ENCODE measurements at places on chromosomes 1 and 21.

DNA sequence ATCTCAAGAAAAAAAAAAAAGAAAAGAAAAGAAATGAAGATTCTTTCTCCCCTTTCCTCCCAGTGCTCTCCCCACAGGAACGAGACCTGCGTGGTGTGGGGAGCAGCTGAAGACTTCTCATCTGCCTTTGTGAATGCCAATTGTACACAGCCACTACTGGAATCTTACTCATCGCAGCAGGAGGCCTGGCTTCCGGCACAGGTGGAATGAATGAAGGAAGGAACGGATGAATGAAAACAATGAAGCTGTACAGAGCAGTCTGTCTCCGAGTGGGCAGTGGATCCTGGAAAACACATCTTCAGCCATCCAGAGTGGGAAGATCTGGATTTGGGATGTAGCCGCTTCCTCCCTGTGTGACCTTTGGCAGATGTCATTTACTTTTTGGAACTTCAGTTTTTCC is 64.9 kb downstream of the RUNX3 start:
- DNase-seq: no peak

GRCh38 chr1:167645140-167645541 is 15.1 kb downstream of the RCSD1 start:
- DNase-seq: no peak

DNA sequence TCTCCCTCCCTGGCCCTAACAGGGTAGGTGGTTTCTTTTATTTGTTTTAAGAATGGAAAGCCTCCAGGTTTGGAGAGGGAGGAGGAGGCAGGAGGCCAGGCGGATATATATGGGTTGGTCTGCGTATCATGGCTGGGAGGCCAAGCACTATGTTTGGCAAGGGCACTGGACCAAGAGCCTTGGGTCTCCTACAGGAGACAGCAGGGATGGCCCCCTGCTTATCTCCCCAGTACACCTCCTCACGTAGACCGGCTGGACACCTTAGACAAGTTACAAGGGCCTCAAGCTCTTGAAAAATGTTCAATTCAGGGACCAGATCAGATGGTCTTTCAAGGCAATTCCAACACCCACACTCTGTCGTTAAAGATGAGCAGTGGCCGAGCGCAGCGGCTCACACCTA is 10.9 kb downstream of the SLC41A1 start:
- no peak for DNase-seq

DNA sequence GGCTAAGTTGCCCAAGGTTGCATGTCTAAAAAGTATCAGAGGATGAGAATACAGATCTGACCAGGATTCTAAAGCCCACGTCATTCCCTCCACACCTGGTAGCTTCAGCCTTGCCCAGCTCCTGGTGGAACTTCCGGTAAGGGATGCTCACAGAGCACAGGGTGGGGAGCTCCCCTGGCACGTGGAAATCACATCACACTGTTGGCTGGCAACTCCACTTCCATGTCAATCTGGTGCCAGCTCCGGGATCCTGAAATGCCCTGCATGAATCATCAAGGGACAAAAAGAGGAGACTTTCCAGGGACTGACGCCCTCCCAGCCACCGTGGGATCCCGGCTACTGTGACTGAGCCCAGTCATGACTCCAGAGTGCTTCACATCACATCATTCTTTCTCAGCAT is 12.4 kb upstream of the BCAR3 start:
- no peak for DNase-seq

DNA sequence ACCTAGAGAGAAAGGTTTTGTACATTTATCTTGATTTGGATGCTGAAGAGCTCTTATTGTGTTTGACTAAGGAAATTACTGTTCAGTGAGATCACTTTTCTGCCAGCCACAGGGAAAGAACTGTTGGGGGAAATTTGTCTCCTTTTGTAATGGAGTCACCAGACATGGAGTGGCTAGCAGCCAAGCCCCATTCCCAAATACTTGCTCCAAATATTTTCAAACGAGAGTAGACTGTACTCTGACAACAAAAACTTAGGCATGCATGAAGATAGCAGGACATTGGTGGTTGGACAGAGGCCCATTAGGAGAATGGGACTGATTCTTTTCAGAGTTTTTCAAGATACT is 21.1 kb downstream of the IPO9 start:
- peak; percentile 68 for DNase-seq

DNA sequence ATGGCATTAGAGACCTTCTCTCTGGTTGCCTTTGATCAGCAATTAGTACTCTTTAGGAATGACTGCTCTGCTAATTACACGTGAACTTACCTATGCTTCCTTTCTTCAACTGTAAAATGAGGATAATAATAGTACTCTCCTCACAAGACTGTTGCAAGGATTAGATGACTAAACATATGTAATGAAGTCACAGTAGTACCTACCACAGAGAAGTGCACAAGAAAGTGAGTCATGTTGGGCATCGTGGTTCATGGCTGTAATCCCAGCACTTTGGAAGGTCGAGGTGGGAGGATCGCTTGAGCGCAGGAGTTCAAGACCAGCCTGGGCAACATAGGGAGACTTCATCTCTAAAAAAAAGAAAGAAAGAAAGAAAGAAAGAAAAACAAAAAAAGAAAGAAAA is 68.1 kb upstream of the AK4 start:
- DNase-seq: no peak

DNA sequence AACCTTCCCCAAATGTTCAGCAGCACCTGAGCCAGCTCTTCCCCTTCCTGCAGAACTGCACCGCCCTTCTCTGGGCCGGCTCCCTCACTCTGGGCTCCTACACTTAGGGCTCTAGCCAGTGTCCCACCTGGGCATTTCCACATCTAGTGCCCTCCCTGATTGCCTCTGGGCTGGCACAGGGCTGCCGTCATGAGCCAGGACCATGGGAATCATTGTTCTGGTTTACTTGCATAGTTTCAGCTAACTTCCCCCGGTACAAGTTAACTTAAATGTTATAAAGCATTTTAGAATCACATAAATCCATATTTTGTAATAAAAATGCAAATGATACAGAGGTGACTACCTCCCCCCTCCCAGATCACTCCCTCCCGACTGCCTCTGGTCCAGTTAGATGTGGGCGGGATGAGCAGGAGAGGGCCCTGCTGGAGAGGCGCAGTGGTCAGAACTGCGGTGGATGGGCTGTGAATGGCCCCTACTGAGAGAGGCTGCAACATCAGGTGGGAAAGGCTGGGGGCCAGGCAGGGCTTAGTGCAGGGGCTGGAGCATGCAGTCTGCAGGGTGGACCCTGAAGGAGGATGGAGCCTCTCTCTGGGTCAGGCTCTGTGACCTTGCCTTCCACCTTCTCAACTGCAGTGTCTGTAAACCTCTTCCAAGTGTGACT is 371.4 kb upstream of the C1orf174 start:
- DNase-seq: no peak

GRCh38 chr1:8294170-8294697 is 23.7 kb upstream of the SLC45A1 start:
- DNase-seq: no peak

GRCh38 chr1:29237129-29237821 is 953 bp downstream of the PTPRU start:
- DNase-seq: no peak

GRCh38 chr1:83547901-83548300 is 451.0 kb downstream of the TTLL7 start:
- no peak for DNase-seq

GRCh38 chr1:109816175-109816811 is 52.6 kb upstream of the EPS8L3 start:
- DNase-seq: no peak

DNA sequence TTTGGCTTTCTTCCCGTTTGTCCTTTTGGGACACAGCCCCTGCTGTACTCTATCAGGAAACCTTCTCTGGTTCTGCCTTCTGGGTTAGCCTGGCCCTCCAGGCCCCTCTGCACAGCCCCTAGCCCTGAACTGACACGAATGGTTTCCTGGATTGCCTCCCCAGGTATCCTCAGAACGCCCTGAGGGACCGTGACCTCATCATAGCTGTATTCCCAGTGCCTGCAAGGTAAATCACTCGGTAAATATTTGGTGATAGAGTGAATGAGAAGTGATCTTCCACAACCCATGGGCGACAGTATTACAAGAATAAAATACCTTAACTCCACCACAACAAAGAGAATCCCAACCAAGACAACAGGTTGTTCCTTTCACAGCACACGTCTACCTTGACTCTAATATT is 637.2 kb downstream of the SMYD3 start:
- DNase-seq: no peak

DNA sequence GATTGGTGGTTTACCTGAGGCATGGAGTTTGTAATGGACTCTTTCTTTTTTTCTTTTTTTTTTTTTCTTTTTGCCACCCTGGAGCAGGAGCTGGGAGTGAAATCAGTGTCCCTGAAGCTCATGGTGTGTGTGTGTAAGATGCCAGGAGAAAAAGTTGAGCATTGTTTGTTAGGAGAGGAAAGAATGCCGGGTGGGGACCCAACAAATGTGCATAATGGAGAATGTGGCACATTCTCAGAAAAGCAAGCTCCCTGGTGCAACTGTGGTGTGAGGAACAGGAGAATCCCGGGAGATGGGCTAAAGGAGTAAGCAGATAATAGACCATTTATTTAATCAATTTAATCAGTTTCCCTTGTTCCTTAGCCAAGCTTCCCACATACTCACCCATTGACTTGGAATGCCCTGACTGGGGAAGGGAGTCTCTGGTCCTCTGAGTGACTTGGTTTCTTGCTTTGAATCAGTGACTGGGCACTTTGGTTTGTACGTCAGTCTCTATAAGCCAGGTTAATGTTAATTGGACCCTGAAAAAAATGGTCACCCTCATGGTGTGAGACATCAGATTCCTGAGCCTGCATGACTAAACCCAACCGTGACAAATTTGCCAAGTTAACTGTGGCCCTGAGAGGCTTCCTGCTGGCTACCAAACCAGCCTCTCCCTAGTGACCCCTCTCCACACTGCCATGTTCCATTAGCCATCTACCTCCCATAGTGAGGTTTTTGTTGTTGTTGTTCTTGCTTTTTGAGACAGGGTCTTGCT is 43.9 kb upstream of the ITPKB start:
- DNase-seq: no peak

DNA sequence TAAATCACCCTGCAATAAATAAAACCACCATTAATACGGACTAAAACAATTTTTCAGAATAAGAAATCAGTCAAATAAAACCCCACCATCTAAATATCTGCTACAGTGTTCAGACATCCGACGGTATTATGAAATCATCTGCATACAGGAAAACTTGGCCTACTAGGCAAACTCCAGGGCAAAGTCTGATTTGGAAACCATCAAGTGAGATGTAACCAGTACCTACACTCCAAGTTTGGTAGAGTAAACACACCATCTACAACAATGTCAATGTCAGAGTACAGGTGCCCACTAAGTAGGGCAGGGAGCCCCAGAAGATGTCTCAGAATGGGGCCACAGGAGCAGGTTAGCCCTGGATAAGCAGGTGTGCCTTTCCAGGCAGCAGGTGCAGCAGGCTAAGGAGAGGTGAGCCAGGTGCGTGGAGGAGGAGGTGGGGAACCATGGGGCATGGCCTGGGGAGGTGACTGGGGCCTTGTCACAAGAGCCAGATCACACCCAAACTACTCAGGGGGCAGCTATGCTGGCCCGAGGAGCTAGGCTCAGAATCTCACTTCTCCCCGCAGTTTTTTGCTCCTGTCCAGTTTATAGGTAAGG is 59.6 kb downstream of the CAPZB start:
- no peak for DNase-seq

GRCh38 chr1:201363467-201363866 is 14.0 kb downstream of the TNNT2 start:
- DNase-seq: no peak

- no peak for DNase-seq
Measured at GRCh38 chr1:89670163-89670562, 37.2 kb downstream of the LRRC8C start.

DNA sequence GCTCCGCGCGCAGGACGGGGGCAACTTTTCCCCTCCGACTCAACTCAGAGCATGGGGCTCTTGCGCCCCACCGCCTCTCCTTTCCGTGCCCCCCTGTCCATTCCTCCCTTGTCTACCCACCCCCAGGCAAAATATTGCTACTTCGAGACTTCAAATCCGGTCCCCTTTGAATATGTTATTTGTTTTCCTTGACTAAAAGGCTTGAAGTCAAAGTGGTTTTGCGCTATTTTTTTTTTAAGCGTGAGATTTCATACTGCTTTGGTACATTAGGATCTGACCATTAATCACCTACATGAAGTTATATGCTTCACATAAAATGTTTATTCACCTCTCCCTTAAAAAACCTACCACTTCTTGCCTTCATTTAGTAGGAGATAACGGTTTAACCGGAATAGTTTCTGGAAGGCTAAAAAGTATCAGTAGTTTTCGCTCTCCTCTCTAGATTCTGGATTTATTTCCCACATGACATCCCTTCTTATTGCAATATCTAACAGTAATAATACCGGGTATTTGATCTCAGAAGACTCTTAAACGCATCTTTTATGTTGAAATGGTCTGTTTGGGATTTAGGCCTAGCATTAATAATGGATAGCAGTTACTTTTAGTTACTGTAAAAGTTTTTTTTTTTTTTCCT is 1.6 kb downstream of the NFIA start:
- no peak for DNase-seq

GRCh38 chr1:52032785-52033131 is 852 bp downstream of the KTI12 start:
- no peak for DNase-seq

DNA sequence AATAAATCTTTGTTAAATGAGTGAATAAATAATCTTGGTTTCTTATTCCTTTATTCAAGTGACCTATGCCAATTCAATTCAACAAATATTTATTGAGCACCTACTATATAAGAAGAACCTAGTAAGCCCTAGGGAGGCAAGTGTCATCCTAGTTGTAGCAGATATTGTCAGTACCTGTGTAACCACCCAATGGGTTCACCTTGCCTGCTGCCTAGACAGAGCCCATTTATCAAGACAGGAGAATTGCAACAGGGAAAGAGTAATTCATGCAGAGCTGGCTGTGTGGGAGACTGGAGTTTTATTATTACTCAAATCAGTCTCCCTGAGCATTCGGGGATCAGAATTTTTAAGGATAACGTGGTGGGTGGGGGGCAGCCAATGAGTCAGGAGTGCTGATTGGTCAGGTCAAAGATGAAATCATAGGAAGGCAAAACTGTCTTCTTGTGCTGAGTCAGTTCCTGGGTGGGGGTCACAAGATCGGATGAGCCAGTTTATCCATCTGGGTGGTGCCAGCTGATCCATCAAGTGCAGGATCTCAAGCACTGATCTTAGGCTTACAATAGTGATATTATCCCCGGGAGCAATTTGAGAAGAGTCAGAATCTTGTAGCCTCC is 53.8 kb upstream of the KCNA3 start:
- DNase-seq: no peak

DNA sequence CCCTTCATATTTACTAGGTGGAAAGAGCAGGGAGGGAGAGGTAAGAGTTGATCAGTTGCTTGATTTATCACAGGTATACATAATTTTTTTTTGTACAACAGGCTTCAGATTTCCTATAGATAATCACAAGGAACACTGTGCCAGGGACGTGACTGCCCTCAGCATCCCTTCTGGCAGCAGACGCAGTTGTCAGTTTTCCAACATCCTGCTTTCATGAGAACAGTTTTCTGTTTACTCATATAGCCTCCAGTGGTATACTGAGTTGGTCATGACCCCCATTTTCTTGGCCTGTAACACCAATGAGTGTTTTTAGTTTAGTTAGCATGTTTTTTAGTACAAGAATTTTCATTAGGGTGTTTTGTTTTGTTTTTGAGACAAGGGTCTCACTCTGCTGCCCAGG is 37.9 kb upstream of the PTPRF start:
- DNase-seq: no peak

All from kidney epithelial cell (primary cell).